ENCODE measurements at places on chromosomes 4 and X.

DNA sequence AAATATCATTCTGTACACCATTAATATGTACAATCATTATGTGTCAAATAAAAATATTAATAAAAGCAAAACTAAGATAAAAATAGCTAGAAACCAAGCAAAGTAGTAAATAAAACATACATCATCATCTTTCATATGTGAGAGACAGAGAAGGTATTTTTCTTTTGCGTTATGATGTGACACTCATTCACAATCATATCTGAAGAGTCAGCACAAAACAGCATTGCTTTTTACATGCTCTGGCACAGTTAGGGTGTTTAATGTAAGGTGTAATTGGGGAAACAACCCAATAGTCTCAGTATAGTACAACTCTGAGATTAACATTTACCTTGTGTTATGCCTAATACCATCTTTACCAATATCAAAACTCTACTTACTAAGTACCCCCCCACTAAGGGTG lies 376.6 kb downstream of the TMA16 start:
- no peak for DNase-seq

GRCh38 chrX:30822068-30822681 lies 66.9 kb downstream of the TAB3 start:
- DNase-seq, result no peak

- no peak for DNase-seq
Observed at GRCh38 chrX:124098089-124098488, 136.6 kb downstream of the STAG2 start.

DNA sequence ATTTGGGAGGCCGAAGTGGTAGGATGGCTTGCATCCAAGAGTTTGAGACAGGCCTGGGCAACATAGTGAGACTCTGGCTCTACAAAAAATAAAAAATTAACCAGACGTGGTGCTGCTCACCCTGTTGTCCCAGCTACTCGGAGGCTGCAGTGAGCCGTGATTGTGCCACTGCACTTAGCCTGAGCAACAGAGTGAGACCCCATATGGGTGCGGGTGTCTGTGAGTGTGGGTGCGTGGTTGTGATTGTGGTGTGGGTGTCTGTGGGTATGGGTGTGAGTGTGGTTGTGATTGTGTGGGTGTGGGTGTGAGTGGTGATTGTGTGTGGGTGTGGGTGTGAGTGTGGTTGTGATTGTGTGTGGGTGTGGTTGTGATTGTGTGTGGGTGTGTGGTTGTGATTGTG lies 114.6 kb downstream of the UBE2K start:
- DNase-seq, result no peak

DNA sequence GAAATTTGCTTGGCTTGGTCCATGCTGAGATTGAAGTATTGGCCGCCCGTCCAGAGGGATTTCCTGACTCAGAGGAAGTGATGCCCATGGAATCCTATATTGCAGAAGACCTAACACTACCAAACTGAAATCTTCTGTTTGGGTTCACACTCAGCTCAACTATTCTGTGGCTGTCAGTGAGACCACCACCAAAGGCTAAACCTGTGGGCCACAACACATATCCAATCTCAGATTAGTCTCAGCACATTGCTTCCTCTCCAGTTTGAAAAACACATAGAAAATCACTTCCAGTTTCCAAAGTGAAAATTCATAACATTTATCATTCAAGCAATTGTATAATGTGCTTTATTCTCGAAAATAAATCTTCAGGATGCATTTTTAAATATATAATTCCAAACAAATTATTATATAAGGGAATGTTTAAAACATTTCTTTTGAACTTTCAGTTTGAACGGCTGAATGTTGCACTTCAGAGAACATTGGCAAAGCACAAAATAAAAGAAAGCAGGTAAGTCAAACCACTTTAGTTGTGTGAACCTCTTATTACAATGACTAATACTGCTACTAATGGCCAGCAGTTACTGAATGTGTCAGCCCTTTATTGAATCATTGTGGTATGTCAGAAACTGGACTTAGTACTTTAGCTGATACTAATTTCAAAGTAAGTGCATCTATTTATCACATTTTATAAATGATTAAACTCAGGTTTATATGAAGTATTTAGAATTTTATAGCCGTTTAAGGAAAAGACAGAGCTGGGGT lies 37.0 kb downstream of the GUCY1A1 start:
- DNase-seq, result no peak

GRCh38 chrX:139187738-139188137 lies 342.8 kb upstream of the F9 start:
- DNase-seq, result no peak

DNA sequence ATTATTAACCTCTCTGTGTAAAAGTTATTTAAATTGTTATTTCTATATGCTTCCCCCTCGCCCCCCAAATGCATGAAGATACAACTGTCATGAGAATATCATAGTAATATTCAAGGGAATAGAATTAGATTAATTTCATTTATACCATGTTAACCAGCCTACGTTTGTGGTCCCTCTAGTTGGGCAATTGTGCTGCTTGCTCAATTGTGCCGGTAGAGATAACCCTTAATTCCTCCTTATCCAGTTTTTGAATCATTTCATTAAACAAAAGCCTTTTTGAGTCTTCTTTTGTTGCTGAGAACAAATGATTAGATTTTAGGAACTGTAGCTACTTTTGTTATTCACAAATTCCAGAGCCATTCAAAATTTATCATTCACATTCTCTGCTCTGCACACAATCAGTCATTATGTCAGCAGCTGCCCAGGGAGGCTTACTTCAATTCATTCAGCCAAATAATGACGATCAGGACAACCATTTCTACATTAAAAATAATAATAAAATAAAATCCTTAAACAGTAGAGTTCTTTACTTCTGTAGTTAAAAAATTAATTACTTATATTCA lies 98.1 kb downstream of the ADGRL3 start:
- no peak for DNase-seq

DNA sequence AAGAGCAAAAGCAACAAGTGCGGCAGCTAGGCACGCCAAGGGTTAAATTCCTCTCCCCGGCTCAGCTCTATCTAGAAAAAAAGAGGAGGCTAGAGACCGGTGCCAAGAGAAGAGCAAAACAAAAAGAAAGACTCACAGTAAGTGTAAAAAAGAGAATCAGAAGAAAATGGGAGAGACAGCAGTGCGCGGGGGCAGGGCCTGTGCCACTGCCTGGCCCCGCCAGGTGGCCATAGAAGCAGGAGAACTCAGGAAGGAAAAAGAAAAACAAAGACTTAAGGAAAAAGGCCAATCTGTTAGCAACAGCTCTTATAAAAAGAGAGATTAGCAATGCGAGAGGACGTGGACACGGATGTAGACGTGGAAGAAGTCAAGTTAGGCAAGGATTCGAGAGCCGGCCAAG lies 3.2 kb downstream of the ACOX3 start:
- no peak for DNase-seq
